ENCODE measurements at places on chromosomes 11 and 22. TPM values are rescaled to one million over a fixed set of nuclear protein-coding genes. Genes with fewer than 3 reads are reported as not detected.

PGA3 gene
- 453 TPM for total RNA-seq

DNA sequence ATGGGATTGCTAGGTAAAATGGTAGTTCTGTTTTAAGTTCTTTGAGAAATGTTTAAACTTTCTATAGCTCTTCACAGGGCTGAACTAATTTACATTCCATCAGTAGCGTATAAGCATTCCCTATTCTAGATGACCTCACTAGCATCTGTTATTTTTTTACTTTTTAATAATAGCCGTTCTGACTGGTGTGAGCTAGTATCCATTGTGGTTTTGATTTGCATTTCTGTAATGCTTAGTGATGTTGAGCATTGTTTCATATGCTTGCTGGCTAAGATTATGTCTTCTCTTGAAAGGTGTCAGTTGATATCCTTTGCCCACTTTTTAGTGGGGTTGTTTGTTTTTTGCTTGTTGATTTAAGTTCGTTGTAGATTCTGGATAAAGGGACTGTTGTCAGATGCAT, 35.9 kb downstream of the MMP27 start:
- DNase-seq: no peak

DNA sequence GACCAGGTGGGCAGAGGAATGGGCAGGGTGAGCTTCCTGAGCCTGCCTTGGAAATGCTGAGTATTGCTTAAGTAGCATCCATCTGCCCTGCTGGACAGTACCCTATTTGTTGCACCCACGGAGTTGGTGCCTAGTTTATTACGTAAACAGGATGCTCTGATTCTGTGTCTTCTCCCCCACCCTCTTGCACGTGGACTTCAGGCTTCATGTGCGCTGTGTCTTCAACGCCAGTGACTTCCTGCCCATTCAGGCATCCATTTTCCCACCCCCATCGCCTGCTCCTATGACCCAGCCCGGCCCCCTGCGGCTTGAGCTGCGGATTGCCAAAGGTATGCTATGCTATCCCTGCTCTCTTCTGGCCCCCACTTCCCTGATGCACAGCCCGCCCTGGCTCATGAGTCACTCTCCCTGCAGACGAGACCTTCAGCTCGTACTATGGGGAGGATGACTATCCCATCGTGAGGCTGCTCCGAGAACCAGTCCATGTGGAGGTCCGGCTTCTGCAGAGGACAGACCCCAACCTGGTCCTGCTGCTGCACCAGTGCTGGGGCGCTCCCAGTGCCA, 5.7 kb downstream of the ZP1 start:
- no peak for DNase-seq

DNA sequence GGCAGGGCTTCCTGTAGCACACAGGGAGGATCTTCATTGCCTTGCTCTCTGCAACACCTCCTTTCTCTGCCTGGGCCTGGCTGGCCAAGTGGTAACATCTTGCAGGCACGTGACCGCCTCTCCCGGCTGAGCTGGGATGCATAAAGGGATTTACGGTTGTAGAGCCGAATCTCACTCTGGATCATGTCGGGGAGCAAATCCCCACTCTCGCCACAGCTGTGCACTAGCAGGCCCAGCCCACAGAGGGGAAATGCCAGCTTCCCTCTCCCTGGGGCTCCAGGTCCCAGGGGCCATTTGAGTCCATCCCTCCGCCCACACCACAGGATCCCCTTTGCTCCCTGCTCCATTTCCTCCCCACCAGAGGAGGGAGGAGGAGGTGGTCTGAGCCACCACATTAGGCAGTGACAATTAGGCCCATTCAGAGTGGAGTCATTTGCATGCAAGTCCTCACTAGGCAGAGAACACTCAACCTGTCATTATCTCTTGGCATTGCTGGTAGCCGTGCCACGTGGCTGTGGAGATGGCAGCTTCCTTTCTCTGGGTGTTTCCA, 196.7 kb downstream of the DSCAML1 start:
- DNase-seq: no peak

POTEH gene
- not detected for total RNA-seq

DNA sequence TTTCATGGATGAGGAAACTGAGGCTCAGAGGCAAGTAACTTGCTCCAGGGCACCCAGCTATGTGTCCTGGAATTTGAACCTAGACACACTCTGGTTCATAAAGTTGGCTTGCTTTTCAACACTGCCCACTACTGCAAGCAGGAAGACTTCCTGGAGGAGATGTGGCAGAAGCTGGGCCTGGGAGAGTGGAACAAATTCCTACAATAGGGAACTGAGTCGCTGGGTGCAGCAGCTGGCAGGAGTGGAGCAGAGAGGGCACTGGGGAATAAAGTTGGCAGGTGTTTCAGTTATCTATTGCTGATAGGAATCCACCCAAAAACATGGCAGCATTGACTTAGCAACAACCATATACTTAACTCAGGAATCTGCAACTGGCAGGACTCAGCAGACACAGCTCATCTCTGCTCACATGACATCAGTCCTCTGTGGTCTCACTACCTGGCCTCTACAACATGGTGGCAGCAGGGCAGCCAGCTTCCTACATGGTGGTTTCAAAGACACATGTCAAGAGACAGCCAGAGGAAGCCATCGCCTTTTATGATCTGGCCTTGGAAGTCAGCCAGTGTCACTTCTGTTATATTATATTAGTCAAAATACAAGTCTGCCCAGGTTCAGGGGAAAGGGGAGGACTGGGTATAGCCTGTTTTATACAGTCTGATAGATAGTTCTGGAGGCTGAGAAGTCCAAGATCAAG, 10.6 kb upstream of the CARD10 start:
- DNase-seq: no peak

CASP1 gene
- 9.9 TPM for total RNA-seq

GRCh38 chr11:106451228-106451922, 373.9 kb downstream of the AASDHPPT start:
- no peak for DNase-seq
